ENCODE measurements at places on chromosomes 5 and 9.

GRCh38 chr5:168059131-168059530, 232.3 kb upstream of the WWC1 start:
- no peak for DNase-seq

DNA sequence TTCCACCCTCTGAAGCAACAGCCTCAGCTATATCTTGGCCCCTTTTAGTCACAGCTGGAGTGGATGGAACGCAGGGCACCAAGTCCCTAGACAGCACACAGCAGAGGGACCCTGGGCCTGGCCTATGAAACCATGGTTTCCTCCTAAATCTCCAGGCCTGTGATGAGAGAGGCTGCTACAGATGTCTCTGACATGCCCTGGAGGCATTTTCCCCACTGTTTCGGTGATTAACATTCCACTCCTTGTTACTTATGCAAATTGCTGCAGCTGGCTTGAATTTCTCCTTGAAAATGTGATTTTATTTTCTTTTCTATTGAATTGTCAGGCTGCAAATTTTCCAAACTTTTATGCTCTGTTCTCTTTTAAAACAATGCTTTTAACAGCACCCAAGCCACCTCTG, 384.8 kb downstream of the PRR16 start:
- no peak for DNase-seq

DNA sequence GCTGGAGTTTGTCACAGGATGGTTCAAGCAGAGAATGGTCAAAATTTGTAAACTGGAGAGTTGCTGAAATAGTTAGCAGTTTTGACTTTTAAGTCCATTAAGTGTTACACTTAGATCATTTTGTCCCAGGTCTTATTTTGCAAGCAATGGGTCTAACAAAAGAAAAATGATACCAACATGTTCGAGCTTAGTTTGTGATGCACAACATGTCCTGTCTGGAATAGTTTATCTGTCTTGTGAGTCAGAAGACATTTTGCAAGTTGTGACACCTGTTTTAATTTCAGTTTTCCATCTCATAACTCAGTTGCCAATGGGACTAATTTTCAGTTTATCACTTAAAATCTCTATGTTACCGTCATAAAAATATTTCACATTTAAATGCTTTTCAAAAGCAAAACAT, 929.8 kb downstream of the CDH18 start:
- DNase-seq: no peak

- no peak for DNase-seq
These were observed 34.8 kb downstream of the LSM11 start for GRCh38 chr5:157778121-157778805.

Data from trophoblast cell (in vitro differentiated cells and primary cell).